ENCODE measurements at places on chromosomes 1 and 21.

GRCh38 chr1:54874079-54874830, 12.7 kb downstream of the DHCR24 start:
- no peak for DNase-seq

DNA sequence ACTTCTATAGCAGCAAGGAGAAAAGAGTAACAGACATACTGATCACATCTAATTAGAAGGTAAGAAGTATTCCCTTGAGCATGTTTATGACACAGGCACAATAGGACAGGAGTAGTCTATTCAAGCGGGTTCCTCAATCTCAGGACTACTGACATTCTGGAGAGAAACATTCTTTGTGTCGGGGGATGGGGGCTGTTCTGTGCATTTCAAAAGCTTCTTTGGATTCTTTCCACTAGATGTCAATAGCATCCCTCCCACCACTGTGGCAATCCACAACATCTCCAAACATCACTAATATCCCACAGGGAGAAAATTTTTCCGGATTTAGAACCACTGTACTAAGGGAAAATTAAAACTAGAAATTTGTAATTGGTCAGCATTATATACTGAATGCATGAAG, 56.9 kb downstream of the ADAMTS5 start:
- DNase-seq: no peak

DNA sequence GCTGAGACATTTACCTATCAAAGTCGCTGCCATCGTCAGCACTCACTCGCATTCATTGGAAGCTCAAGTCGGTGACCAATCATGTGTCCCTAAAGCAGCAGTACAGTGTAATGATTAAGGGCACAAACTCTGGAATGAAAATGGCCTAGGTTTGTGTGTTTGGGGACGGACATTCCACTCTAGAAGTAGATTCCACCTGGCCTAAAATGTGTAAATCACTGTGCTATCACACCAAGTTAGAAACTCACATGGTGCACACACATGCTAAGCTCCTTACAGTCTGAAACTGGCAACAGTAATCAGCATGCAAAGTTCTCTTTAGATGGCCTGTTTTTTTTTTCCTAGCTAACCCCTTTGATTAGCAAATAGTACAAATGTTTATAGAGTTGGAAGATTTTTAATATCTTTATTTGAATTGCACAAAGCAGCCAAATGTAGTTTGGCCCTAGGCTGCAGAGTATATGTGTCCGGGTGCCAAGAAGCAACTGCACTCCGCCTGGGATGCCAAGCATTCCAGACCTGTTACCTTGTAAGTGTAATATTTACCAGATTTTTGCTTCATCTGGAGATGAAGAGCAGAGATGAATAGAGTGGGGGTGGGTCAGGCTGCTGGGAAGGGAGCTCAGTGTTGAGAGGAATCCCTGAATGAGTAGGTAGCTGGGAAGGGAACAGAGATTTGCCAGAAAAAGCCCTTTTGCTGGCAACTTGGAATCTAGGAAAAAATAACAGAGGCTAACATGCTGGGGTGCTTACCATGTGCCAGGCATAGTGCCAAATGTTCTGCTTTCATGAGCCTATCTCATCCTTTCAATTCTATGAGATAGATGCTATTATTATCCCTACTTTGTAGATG, 35.2 kb downstream of the TGFB2 start:
- no peak for DNase-seq

DNA sequence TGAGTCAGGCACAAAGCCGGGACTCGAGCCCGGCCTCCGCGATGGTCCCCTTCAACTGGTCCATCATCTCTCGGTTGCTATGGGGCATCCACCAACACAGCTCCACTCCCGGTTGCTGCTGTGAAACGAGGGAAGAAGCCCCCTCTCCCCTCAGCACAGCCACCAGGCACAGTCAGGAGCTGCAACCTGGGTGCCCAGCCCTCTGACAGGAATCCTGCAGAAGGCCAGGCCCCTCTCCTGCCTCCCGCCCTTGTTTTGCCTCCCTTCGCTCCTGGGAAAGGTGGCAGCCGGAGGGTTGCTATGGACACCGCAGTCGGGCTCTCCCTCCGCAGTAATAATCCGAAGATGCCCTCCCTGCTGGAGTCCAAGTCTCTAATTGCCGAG, 8.9 kb upstream of the KCNN3 start:
- DNase-seq: no peak

DNA sequence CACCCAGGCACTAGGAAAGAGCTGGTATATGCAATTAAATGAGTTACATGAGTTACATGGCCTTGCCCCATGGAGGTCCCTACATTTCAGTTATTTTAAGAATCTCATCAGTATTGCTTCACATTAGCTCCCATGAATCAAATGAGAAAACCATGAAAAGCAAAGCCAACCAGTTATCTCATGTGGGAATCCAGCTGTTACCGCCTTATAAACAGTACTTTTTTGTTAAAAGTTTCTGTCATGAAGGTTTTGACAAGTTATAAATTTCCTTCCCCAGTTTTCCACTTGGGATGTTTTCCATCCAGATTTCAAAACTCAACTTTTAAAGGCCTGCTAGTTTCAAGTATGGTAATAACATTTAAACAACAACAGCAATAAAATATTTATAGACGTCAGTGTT, 544.8 kb downstream of the NUF2 start:
- no peak for DNase-seq

DNA sequence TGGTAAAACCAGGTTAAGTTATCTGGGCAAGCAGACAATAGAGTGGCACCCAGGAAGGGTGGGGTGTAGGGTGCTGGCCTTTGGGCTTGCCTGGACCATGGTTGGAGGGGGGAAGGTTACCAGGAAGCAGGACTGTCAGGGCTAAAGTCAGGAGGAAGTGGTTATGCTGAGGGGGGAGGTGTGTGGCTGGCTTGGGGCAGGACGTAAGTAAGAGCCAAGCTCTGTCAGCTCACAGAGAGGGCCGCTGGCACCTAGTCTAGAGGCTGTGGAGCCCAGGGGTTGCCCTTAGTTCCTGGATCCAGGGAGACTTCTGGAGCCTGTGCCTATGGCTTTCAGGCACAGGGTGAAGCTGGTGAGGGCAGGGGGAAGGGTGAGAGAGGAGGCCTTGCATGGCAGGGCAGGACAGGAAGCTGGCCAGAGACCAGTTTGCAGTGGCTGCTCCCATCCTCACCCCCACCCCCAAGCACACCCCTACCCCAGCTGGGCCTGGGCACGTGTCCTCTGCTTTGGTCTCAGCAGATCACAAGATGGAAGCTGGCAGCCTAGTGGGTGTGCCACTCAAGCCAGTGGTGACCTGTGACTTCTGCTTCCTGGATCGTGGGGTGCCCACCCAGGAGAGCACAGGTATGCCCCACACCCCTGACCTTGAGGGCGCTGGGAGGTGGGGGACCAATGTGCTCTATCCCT, 20.5 kb upstream of the SMYD3 start:
- no peak for DNase-seq

DNA sequence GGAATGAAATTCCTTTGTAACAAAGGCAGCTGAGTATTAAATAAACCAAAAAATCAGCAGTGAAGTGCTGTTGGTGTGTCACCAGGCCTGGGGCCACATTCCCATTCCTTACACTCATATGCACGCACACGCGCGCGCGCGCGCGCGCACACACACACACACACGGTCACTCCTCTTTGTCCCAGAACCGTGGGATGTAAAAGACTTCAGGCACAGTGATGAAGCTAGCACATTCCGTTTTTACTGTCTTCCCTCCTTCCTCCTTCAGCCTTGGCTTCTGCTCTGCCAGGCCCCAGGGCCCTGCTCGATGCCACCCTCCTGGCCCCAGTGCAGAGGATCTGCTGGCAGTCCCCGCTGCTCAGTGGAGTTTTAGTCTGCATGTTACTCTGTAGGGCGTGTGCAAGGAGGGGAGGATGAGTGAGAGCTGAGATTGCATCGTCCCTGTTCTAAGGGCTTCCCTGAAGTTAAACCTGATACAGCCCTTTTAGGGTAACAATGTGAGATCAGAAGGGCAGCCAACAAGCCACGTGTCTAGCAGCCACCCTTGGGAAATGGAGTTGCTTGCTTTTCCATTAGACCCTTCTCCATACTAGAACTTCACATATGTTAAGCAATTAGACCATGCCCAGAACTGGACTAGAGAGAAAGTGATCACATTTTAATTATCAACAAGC, 71.7 kb upstream of the WDR26 start:
- no peak for DNase-seq

- DNase-seq: no peak
Observed at GRCh38 chr1:67831850-67832513, 1.3 kb downstream of the GNG12 start.

DNA sequence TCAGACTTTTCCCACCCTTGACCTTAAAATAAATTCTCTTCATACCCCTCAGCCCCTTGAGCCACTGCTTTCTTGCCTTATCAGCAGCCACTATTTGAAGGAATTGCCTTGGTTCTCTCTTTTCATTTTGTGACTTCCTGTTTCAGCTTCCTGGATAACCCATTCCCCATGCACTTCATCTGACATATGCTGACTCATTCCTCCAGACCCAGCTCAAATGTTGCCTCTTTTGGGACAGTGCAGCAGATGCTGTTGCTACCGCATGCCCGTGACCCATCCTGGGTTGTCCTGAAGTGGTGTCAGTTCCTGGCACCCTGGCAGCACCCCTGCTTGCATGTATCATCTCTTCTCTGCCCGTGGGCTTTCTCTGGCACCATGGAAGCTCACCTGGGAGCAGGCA, 496.1 kb downstream of the PTPRU start:
- no peak for DNase-seq

DNA sequence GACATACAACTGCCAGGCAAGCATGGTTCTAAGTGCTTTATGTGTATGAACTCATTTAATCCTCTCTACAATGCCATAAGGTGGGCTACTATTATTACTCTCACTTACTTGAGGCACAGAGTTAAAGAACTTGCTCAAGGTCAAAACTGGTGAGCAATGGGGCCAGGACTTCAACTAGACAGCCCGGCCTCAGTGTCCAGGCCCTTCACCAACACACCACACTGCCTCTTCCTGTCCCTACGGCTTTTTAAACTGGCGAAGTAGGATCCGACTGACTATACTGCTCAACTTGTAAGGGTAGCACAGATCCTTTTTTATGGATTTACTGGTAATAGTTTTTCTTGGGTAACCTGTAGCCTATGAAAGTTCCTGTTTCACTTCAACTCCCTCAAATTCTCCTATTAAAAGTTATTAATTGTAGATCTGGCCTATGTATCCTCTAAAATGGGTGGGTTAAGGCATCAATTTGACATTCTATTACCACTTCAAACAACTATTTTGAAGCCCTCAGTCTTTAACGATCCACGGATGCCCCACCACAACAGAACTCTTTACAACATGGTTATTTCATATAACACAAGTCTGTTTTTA, 4.3 kb downstream of the ERRFI1 start:
- DNase-seq: no peak

GRCh38 chr1:154747740-154748404, 122.2 kb downstream of the KCNN3 start:
- no peak for DNase-seq

GRCh38 chr1:40036574-40036973, 4.0 kb upstream of the CAP1 start:
- no peak for DNase-seq

DNA sequence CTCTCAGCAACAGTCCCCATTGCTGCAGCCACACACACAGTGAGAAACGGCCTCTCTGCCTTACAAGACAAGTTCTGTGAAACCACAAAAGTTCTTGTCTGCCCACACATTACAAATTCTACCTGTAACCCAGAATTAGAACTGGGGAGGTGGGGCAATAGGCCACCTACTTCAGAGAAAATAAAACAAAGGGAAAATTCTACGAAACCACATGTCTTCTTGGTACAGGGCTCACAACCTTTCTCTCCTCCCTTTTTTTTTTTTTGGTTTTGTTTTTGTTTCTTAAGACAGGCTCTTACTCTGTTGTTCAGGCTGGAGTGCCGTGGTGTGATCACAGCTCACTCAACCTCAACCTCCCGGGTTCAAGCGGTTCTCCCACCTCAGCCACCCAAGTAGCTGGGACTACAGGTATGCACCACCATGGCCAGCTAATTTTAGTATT, 30.2 kb downstream of the LPAR3 start:
- DNase-seq: no peak

DNA sequence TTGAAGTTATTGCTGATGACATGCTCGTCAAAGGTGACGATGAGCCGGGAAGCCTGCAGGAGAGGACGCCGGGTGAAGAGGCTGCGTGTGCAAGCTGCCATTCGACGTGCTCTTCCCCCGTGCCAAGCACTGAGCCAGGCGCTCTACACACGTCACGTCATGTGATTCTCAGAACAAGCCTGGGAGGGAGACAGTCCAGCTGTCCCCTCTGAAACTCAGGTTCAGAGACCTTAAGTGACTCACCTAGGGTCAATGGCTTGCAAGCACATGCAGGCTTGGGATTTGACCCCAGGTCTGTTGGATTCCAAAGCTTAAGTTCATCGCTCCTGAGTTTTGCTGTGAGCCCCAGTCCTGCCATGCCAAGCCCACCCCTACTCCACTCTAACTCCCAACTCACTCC, 57.1 kb downstream of the RAP1GAP start:
- DNase-seq: no peak

GRCh38 chr21:21039624-21040170, 41.5 kb downstream of the NCAM2 start:
- DNase-seq: no peak

DNA sequence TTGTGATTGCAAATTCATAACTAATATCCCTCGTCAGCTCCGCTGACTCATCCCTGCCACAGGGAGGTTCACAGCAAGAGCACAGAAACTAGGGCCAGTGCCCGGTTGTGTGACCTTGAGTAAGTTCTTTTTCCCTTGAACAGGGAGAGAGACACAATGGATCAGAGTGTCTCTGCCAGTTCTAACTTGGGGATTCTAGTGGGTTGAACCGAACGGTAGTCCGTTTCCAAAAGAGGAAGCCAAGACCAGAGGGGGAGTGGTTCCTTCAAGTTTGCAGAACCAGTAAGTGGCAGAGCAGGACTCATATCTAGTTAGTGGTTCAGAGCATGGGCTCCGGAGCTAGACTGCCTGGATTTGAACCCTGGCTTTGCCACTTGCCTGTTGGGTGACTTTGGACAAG, 4.9 kb upstream of the SHISA4 start:
- no peak for DNase-seq

DNA sequence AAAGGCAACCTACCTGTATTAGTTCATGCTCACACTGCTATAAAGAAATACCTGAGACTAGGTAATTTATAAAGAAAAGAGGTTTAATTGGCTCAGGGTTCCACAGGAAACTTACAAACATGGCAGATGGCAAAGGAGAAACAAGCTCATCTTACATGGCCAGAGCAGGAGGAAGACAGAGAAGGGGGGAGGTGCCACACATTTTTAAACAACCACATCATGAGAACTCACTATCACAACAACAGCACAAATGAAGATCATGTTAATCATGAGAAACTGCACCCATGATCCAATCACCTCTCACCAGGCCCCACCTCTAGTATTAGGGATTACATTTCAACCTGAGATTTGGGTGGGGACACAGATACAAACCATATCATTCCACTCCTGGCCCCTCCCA, 90.6 kb upstream of the KCTD3 start:
- no peak for DNase-seq

Measured in NCI-H1930 (cell line).